ENCODE measurements at places on chromosomes 2 and 18.

- no peak for DNase-seq
Measured at GRCh38 chr18:79518683-79519128, 123.0 kb downstream of the NFATC1 start.

GRCh38 chr2:161068670-161069069 lies 91.6 kb upstream of the TANK start:
- DNase-seq = no peak

DNA sequence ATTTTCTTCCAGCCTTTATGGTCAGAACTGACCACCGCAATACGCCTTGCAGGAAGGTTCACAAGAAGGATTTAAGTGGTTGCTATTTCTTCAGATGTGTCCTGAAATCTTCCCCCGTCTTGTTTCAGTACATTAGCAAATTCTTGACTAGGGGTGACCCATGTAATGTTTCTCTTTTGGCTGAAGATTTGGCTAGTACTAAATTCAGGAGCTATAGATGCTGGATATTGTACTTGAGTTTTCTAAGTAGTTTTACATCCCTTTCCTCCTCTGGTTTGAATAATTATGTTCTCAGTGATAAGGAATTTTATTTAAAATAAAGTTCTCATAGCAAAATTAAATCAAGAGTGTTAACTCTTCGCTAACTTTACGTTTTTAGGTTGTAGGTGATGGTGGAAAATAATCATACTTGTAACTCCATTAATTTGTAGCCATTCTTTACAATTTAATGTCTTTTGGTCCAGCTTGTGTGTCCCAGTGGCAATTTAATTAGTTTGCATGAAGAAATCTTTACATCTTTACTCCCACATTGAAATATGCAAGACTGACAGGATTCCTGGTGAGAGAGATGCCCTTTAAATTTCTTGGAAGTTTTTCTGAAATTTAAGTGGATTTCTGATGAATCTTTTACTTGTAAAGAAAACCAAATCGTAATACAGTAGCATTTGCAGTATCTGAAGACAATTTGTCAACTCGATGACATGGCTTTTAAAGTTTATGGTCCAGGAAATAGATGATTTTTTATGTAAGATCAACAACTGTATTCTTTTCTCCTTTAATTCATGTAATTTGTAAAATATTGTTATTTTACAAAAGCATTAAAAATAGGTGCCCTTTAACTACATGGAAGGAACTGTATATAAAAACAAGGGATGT lies 2.8 kb downstream of the PHLPP1 start:
- peak; percentile 7 for DNase-seq

- DNase-seq = no peak
Measured at GRCh38 chr2:107556038-107556627, 270.6 kb upstream of the RGPD4 start.

DNA sequence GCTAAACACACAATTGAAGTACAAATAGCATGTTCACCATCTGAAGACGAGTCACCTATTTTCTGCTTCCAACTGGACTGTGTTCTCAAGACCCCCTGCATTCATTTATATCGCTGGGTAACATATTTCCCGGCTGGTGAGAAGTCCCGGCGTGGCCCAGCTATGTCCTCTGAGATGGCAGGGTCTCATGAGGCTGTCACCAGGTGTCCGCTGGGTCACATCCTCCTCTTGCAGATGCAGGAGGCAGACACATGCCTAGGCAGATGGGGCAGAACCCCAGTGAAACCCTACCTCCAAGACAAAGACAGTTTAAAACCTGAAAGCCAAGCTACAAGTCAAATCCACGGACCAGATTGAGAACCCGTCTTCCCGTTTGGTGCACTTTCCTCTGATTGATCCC lies 36.8 kb upstream of the UBE2F start:
- DNase-seq = no peak

DNA sequence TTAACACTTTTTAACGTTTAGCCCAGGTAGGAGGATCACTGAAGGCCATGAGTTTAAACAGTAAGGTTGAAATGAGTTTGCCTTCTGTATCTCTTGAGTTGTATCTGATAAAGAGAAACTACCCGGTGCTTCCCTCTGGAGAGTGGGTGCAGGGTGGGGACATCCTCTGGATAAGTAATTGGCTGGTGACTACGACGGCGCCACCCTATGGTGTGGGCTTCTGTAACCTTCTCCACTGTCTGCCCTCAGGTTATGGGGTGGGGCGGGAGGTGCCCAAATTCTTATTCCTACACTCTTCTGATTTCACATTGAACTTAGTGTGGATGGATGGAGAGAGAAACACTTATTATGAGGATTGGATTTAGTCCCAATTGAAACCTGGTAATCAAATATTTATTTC lies 68.8 kb downstream of the LDLRAD4 start:
- no peak for DNase-seq

GRCh38 chr2:98004613-98005012 lies 8.9 kb upstream of the TMEM131 start:
- DNase-seq = no peak

DNA sequence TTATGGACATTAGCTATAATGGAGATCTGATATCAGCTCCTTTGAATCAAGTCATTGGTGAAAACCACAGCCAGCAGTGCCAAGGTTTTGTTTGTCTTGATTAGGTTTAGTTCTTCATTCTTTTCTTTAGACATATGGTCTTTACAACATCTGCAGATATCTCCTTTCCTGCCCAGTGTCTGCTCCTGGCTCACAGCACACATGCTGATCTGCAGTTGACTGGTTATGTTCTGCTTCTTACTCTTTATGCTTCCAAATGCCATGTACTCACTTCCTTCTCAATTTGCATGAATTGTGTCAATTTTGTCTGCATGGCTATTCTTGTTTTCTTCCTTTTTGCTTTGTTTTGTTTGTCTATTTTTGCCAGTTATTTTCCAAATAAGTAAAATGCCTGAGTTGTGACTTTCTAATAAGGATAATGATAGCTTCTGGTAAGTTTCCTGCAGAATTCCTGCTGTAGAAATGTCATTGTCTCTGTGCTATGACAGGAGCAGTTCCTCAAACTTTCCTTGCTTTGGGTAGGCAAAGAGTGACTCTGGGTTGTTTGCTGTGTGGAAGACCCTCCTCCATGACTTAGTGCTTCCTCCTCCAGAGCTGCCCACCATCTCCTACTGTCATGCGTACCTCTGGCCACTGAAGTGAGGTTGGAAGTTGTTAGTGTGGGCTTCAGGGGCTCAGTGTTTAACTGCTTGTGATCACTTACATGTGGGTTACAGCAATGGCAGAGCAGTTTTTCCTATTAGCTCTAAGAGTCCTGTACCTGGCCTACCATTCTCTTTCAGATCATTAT lies 8.2 kb downstream of the ARHGAP25 start:
- no peak for DNase-seq

GRCh38 chr2:173278794-173279526 lies 75.7 kb upstream of the CDCA7 start:
- DNase-seq = no peak

- DNase-seq = no peak
Measured at GRCh38 chr2:38394041-38394440, 17.0 kb upstream of the ATL2 start.

GRCh38 chr2:38615237-38615636 lies 12.5 kb upstream of the HNRNPLL start:
- DNase-seq = no peak

DNA sequence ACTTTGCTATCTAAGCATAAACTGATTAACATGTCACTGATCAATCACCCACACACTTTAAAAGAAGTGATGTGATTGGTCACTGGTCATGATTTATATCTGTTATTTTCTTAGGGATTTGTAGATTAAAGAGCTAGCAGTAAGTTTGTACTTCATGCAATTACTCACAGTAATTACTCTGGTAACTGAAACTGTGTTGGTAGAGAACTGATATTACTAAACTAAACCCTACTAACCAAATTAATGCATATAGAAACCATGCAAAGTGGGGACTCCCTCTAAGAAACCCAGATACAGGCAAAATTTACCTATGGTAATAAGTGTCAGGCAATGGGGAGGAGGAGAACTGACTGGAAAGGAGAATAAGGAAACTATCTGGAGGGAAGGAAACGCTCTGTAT lies 44.8 kb upstream of the C2orf15 start:
- DNase-seq = no peak

GRCh38 chr2:190031969-190032618 lies 30.4 kb downstream of the MSTN start:
- no peak for DNase-seq

- peak; percentile 20 for DNase-seq
Measured at GRCh38 chr2:50856016-50856541, 175.9 kb downstream of the NRXN1 start.

- no peak for DNase-seq
Measured at GRCh38 chr2:225002039-225002655, 40.1 kb downstream of the DOCK10 start.

- DNase-seq = peak; percentile 93
Measured at GRCh38 chr2:102258386-102259074, 52.8 kb upstream of the IL1RL1 start.

GRCh38 chr18:70400476-70400875 lies 111.6 kb downstream of the SOCS6 start:
- no peak for DNase-seq

DNA sequence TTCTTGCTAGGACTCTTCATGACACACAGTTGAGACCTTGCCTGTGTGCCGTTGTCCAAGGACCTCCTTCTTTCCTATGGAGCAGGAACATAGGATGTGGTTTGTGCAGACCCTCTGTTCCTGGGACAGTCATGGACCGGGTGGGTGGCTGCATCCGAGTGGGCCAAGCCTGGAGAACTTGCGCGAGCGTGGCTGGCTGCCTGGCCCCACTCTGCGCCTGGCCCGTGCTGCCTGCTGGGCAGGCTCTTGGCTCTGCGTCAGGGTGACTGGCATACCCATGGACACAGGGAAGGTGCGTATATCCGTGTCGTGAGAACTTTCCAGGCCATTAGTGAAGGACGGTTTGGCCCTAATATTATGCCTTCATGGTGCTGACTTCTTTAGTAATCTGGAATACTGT lies 68.2 kb downstream of the DCDC2C start:
- no peak for DNase-seq

- DNase-seq = peak; percentile 36
Measured at GRCh38 chr2:56580242-56580641, 396.5 kb downstream of the CCDC85A start.

- DNase-seq = no peak
Measured at GRCh38 chr2:199463708-199464605, 6.2 kb upstream of the SATB2 start.

GRCh38 chr18:33446604-33447003 lies 6.1 kb upstream of the CCDC178 start:
- DNase-seq = no peak

GRCh38 chr2:217412721-217413120 lies 552.9 kb upstream of the TNP1 start:
- no peak for DNase-seq

GRCh38 chr2:155054712-155055111 lies 356.2 kb downstream of the KCNJ3 start:
- no peak for DNase-seq

DNA sequence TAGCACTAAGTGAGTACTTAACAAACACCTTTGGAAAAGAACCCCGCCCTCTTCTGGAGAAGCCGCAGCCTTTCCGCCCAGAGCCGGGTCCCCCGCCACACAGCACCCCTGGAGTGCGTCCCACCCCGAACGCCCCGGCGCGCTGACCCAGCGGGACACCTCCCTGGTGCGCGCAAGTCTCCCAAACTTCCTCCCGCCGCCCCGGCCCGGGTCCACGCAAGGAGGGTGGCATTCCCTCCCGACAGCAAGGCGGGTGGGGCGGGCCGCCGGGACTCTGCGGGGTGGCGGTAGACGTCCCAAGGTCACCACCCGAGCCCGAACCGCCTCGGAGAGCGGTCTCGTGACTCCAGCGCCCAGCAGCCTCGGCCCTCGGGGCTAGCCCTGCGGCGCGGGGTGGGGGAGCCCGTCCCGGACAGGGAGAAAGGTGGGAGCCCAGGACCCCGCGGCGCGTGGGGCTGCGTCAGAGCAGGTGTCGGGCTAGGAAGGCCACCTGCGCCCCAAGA lies 598 bp downstream of the CCDC93 start:
- DNase-seq = no peak

DNA sequence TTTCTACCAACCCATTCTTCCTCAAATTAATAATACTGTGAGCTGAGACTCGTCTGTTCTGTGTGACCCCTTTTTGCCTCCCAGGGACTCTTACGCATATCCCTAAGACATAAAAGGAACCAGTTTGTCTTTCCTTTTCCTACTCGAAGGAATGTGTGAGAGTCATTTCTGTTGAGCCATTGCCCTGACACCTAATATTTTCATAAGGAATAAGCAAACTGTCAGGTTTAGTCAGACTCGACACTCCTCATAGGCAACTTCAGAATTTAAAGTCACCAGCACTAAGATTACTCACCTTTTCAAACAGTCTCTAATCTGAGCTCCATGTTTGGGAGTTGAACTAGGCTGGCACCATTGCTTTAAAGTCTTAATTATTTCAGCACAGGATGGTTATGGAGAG lies 305.5 kb downstream of the IKZF2 start:
- peak; percentile 65 for DNase-seq

DNA sequence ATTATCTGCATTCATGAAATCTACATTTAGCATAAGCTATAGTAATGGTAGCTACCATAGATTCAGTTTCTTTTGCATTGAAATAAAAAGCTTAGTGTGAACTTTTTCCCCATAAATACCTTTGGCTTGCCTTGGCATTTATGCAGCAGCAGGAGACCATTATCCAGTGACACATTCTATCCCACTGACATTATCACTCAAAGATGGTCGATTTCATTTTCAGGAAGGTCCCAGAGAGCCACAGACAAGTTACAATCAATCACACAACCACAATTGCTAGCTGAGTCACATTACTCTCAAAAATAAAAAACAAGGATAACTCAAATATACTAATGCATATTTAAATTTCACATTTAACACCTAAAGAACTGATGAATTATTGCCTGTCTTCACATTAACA lies 512.7 kb upstream of the CDH2 start:
- DNase-seq = no peak

DNA sequence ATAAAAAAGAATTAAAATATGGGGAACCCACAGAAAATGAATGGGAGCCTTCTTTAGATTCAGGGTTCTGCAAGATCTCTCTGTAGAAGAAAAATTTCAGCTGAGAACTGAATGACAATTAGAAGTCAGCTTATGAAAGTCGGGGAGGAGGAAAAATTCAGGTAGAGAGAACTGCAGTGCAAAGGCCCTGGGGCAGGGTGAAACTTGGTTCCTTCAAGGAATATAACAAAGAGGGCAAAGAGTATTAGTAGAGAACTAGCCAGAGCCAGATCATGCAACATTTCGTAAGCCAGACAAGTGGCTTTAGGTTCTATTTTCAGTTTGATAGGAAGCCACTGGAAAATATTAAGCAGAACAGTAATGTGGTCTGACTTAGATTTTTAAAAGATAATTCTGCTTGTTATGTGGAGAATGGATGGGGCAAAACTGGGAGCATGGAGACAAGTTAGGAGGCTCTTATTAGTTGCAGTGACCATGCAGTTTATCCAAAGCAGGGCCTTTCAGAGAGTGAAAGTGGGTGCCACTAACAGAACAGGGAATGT lies 27.9 kb downstream of the RAB27B start:
- no peak for DNase-seq

GRCh38 chr2:133123904-133124303 lies 444.4 kb downstream of the NCKAP5 start:
- DNase-seq = no peak
